Astrocyte of the spinal cord (primary cell): ENCODE measurements at places on chromosomes 3 and 15.

- DNase-seq, result no peak
These were observed 72.3 kb downstream of the FGF12 start for GRCh38 chr3:192655040-192655439.

DNA sequence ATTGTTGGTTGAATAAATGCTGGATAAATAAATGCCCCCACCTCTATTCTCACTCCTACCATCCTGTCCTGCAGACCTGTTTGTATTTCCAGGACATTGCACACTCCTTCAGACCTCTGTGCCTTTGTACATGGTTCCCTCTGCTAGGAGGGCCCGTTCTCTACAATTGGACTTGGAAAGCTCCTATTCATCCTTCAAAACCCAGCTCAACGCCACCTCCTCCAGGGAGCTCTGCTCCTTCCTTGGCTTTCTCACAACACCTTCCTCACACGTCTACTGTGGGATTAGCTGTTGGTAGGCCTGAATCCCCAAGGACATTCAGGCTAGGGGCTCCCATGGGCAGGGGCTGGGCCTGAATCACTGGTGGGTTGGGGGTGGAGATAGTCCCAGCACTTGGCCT is 78.7 kb upstream of the SEC13 start:
- DNase-seq, result no peak

- DNase-seq, result peak; percentile 56
These were observed 15.3 kb upstream of the XXYLT1 start for GRCh38 chr3:195286115-195286872.

- DNase-seq, result no peak
These were observed 29.1 kb downstream of the SCG5 start for GRCh38 chr15:32670623-32671022.

- DNase-seq, result no peak
These were observed 48.1 kb downstream of the STAC start for GRCh38 chr3:36428445-36428844.

DNA sequence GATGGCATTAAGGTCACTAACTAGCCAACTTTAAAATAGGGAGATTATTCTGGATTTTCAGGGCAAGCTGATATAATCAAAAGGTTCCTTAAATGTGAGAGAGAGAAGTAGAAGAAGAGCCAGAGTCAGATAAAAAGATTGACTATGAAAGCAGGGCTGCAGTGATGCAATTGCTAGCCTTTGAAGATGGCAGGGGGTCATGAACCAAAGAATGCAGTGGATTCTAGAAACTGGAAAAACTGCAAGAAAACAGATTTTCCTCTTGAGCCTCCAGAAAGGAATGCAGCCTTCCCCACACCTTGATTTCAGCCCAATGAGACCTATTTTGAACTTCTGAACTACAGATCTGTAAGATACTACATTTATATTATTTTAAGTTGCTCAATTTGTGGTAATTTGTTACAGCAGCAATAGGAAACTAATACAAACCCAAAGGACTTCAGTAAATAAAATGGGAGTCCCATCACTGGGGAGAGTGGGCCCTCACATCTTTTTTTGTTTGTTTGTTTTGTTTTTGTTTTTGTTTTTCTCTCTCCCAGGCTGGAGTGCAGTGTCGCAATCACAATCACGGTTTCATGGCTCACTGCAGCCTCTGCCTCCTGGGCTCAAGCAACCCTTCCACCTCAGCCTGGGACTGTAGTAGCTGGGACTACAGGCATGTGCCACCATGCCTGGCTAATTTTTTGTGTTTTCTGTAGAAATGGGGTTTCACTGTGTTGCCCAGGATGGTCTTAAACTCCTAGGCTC is 31.4 kb upstream of the RYK start:
- DNase-seq, result no peak

- DNase-seq, result peak; percentile 10
These were observed 43.9 kb upstream of the BHLHE40 start for GRCh38 chr3:4935347-4935746.

- no peak for DNase-seq
These were observed 1.9 kb downstream of the SPINT1 start for GRCh38 chr15:40845511-40846284.

GRCh38 chr15:94858449-94858848 is 627.1 kb downstream of the MCTP2 start:
- no peak for DNase-seq

- no peak for DNase-seq
These were observed 7.4 kb downstream of the PRC1 start for GRCh38 chr15:90986790-90987507.

DNA sequence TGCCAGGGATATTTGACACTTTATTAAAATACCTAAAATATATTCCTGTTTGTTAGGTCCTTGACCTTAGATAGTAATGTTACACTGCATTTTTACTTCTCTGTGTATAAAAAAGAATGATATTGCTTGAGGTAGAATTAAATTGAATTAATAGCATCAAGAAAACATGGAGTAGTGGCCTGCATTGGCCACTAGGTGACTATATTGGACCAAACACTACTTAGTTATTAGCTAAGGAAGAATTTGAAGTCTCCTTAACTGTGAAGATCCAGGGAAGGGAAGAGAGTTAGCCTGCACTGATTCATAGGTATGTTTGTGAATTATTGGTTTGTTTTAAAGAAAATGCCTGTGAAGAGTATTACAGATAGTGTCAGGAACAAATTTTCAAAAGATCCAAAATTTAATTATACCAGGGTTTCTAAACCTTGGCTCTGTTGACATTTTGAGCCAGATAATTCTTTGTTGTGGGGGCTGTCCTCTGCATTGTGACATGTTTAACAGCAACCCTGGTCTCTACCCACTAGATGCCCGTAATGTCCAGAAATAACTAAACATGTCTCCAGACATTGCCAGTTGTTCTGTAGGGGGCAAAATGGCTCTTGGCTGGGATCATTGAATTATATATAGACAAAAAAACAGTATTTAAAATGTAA is 103.6 kb upstream of the THSD4 start:
- DNase-seq, result peak; percentile 66

DNA sequence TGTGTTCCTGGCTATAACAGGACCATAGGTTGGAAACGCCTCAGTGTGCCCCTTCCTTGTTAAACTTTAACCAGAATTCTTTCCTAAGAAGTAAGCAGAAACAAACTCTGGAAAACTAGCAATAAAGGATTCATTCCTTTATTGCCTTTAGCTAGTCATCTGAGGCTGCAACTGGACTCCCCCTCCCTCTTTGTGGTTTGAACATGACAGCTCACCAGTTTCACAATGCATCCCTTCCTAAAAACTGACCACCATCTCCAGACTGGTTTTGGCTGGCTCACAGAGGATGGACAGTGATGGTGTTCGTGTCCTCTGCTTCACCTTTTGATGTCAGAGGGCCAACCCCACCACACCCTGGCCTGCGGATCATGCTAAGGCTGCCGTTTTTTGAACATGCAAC is 27.9 kb upstream of the TGFBR2 start:
- DNase-seq, result peak; percentile 94

GRCh38 chr3:165211721-165212120 is 15.5 kb upstream of the SLITRK3 start:
- no peak for DNase-seq

- DNase-seq, result no peak
These were observed 7.7 kb downstream of the CCR2 start for GRCh38 chr3:46361408-46362283.
